Placental pericyte (primary cell): ENCODE measurements at places on chromosomes 6 and 20. TPM values are rescaled to one million over a fixed set of nuclear protein-coding genes. Genes with fewer than 3 reads are reported as not detected.

The SLC17A1 gene
- not detected in 2 replicates for total RNA-seq

The BANF2 gene
- total RNA-seq, result not detected in 2 replicates

The CLVS2 gene
- total RNA-seq, result not detected in 2 replicates

The GPR63 gene
- total RNA-seq, result 0.22 and 0.57 TPM in 2 replicates

The NOTCH4 gene
- total RNA-seq, result 0.44 and 1.1 TPM in 2 replicates

The LGSN gene
- total RNA-seq, result 0.22 TPM in 1 of 2 replicates, not detected in the other

The SOX4 gene
- 26.7 and 53.7 TPM in 2 replicates for total RNA-seq

The TEAD3 gene
- 18.2 and 26.9 TPM in 2 replicates for total RNA-seq

The COX4I2 gene
- total RNA-seq, result not detected in 2 replicates

The ERVFRD-1 gene
- total RNA-seq, result 0.22 TPM in 1 of 2 replicates, not detected in the other

The CAGE1 gene
- total RNA-seq, result 0.14 and 0.22 TPM in 2 replicates

The FNDC11 gene
- 0.43 and 0.88 TPM in 2 replicates for total RNA-seq

The BPIFB1 gene
- total RNA-seq, result not detected in 2 replicates

The SLC22A16 gene
- not detected in 2 replicates for total RNA-seq
